ENCODE measurements at places on chromosomes 16 and 17.

DNA sequence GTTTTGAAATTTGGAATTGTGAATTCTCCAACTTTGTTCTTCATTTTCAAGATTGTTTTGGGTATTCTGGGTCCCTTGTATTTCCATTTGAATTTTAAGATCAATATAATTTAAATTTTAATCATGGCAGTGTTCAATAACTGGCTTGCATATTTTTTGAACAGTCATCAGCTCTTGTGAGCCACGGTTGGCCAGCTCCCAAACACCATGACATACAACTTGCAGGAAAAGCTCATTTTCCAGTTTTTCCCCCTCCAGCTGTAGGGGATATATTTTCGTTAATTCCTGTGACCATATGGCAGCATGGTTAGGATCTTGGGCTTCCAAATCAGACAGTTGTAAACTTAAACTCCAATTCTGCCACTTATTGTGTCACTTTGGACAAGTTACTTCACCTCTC is 690.1 kb downstream of the WWOX start:
- no peak for DNase-seq

DNA sequence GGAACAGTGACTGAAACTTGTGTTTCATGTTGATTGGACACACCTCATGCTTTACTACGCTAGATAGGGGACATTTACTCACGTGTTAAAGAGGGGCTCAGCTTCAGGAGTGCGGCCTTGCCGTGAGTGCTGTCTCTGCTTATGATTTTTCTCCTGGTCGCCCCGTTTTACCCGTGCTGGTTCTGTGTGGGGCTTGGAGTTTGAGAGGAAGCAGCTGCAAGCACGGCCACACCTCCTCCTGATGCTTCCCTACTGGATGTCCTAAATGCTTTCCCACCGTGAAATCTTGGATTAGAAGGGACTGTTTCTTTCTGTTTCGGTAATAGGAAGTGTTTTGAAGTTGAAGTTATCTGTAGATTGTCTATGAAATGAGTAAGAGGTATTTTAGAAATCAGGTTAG is 54.0 kb upstream of the ZNF750 start:
- no peak for DNase-seq

DNA sequence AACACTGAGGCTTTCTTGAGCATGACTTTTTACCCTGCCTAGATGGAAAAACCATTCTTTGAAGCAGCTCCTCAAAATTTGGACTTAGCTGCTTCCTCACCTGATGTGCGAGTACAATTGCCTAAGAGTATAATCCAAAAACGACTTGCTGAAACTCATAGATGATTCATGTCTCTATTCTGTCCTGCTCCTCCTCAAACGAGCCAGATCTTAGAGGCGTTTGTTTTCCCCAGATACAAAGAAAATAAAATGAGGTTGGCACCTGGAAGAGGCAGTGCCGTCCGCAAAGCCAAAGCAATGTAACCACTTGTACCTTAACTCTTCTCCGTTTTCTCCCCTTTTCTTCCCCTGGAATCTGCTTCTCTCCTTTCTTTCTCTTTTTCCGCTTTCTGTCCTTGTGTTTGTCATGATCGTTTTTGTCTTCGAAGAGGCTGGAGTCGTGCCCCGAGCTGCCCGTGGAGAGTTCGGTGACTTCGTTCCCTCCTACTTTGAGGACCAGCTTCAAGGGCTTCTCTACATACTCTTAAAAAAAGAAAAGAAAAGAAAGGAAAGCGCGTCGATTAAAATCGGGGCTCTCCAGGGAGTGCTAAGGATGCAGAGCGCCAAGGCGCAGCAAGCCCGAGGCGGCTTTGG is 895 bp downstream of the BRD7 start:
- no peak for DNase-seq

DNA sequence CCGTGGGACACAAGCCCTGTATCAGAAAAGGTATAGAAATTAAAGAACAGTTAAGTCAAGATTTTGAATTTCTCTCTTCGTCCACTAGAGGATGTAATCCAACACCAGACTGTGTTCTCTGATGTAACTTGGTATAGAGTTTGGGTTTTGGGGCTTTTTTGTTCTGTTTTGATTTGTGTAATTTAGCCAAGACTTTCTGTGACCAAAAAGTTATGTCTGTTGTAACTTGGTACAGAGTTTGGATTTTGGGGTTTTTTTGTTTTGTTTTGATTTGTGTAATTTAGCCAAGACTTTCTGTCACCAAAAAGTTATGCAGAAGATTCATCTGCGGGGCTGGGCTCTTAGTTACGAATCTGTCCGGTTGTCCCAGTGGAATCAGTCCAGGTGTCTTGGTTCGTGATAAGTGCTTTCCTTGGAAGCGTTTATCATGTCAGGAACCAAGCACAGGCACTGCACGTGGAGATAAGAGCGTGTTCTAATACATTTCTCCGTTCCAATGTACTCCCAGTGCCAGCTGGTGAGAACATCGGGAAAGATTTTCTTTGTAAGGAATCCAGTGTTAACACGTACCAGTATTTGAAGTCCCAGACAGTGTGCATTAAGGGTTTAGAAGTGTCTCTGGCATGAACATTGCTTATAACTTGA is 44.1 kb upstream of the SEC14L1 start:
- no peak for DNase-seq

GRCh38 chr16:2854700-2855309 is 3.2 kb downstream of the PRSS22 start:
- DNase-seq: no peak

GRCh38 chr16:7976563-7976962 is 613.7 kb downstream of the TMEM114 start:
- no peak for DNase-seq

GRCh38 chr17:81385320-81386111 is 9.7 kb upstream of the BAHCC1 start:
- DNase-seq: no peak

DNA sequence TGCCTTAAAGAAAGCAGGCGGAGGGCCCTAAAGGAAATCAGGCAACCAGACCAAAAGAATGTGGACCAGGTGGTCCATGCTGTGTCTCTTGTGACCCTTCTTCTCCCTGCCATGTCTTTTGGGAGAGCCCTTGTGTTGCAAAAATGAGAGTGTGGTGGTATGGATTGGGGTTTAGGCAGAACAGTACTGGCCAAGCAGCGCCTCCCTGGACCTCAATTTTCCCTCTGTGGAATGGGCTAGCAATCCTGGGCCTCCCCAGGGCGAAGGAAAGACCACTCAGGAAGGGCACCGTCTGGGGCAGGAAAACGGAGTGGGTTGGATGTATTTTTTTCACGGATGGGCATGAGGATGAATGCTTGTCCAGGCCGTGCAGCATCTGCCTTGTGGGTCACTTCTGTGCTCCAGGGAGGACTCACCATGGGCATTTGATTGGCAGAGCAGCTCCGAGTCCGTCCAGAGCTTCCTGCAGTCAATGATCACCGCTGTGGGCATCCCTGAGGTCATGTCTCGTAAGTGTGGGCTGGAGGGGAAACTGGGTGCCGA is 7.6 kb upstream of the NLRC5 start:
- DNase-seq: no peak

DNA sequence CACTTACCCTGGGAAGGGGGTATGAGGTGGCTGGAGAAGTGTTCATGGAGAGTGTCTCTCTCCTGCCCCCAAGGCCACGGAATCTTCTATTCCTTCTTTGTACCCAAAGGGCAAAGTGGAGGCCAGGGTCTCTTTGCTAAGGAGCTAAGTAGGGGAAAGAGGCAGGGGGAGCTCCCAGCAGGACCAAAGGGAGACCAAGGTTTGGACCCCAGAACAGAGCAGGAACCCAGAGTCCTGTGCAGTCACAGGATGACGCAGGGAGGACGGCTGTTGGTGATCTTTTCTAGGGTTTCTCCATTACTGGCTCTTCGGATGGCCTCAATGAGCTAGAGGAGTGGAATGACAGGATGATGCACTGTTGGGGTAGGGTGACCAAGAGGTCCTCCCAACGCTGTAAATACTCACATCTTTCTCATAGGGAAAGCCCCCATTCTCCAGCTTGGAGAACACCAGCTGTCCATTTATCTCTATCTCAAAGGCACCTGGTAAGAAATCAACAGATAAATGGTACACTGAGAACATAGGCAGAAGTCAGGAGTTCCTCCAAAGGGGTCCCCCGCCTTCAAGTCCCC is 966 bp downstream of the MIEN1 start:
- no peak for DNase-seq

DNA sequence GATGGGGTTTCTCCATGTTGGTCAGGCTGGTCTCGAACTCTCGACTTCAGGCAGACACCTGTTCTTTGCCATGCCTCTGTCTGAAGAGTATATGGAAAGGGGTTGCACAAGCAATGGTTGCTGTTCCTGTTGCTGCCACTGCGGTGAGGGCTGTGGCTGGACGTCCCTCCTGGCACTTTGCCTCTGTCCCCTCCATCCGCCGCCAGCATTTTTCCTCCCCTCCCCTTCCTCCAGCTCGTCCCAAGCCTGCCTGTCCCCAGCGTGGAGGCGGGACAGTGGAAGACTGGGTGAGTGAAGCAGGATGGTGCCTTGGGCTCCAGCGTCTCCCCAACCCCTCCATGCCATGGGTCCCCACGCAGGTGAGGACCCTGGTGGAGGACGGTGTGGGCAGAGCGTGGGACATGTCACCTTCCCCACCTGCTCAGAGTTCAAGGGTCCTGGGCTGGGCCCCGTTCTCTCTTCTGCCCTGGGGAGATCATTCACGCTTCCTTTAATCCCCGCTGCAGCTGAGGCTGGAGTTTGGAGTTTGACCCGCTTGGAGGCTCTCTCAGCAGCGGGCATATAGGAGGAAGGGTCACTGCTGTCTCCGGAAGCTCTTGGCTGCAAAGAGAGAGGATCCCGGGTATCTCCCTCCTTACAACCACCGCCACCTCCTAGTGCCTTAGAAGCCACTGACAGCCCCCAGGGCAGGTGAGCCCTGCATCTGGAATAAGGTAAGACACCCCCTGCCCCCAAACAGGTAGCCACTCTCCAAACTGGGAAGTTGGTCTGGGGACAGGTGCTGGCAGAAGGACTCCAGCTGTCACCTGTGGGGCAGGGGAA is at the start of gene SLC5A11:
TSS of gene SLC5A11 (plus strand) at position 238 of the 822 bp plus-strand sequence. CDS start 12,681 bp downstream, outside the sequence.
- DNase-seq: no peak

DNA sequence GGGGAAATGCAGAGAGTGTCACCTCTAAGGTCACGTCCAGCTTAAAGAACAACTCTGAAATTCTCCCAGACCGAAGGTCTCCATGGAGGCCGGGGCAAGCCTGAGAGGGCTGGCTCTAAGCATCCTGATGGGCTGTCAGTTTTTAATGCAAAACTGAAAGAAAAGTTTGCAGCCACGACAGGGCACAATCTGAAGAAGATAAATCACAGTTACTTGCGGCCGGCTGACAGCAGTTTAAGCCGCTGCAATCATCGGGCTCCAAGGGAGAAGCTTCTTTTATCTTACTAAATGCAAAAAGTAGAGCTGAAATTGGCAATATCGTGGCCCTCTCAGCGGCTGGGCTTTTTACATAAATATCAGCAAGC is 168.8 kb downstream of the CYLD start:
- DNase-seq: no peak

DNA sequence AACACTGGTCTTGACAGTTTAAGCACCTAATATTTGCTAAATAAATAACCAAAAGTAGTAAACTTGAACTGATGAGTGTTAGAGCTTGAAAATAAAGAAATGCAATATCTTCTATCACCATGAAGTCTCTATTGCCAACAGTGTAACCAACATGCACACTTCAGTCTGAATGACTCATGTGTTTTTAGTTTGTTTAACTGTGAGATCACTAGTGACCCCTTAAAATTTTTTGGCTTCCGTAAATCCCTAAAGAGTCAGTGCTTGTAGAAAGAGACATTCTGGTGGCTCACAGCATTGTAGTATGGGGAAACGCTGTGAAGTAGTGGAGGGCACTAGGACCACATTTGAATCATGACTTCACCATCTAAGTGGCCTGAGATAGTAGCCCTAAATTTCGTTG is 341.1 kb downstream of the PMP22 start:
- DNase-seq: no peak

GRCh38 chr16:832652-833336 is 32.3 kb upstream of the GNG13 start:
- DNase-seq: no peak

DNA sequence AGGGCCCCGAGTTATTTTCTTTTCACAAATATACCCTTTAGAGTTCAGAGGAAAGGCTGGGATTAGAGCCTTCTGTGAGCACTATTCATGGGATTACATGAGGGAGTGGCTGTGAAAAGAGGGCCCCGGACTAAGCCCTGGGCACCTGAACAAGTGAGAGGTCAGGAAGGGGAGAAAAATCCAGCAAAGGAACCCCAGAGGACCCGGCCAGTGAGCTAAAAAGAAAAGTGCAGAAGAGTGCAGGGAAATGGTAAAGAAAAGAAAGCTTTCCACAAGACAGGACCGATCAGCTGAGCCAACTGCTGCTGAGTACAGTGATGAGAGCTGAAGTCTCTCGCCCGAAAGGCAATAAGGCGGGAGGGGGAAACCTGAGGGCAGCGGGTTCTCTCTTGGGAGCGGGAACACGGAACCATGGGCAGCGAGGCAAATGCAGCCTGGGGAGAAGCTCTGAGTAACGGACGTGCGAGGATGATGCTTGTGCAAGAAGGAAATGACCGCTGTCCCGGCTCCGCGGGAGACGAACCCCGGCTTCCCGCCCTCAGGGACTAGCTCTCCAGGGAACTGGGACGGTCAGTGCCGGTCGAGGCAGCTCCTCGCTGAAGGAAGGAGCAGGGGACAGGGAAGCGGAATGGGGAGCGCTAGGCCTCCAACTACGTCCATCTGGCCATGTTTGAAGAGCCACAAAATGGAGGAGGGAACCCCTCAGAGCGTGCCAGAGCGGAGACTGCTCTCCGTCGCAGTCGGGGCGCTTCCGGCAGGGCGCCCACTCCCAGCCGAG is 665 bp upstream of the ALDH3A2 start:
- peak; percentile 25 for DNase-seq

DNA sequence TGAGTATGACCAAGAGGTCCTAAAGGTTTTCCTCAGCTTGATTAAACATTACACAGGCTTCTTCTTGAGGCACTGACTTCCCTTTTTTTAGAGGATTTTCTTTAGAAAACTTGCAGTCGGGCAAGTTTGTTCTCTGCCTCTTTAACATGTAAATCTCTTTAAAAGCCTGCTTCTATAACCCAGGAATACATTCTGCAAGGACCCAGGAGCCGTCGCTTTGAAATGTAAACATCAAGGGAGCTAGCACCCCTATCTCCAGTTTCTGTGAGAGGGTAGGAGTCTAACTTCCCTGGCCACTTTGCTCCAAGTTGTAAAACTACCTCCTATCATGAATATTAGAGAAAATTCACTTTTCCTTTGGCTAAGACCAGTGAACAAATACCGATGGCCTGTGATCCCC is 201.5 kb upstream of the CPHXL start:
- peak; percentile 1 for DNase-seq

DNA sequence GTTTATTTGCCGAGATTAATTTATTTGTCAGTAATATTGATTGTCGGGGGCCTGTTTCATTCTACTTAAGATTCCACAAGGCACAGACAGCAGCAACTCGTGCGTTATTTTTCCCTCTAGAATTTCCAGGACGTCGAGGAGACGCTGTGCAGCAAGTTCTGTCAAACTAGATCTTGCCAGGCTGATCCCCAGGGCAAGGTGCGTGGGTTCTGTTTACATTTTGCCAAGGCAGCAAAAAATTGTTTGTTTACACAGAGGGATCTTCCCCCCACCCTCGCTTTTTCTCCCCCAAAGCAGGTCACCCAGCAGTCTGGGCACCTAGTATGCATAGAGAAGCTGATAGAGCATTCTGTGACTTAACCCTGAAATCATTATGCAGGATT is 111.4 kb downstream of the IRX3 start:
- no peak for DNase-seq

Data from iPS DF 6.9 (cell line).